ENCODE measurements at places on chromosomes 1 and 21. TPM values are rescaled to one million over a fixed set of nuclear protein-coding genes. Genes with fewer than 3 reads are reported as not detected.

DNA sequence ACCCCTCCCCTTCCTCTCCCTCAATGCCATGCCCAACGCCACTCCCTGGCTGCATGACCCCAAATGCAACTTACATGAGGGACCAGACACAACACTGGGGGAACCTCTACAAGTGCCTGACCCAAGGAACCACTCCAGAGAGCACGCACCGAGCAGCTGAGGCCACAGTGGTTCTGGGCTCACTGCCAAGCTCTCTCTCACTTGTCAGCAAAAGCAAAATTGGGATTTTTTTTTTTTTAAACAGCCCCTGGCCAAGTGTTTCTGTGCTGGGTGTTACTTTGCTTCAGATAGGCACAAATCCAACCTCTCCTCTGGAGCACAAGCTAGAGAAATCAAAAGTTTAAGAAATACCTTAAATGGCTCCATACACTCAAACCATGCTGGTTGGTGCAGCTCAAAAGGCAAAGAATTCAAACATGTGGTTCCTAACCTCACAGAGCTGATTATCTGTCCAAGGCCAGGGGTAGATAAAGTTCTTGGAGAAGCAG lies 363.0 kb downstream of the SETD4 start:
- H3K4me1 ChIP-seq, result no peaks in the 10 kb centered on the region
- H3K27me3 ChIP-seq, result peaks cover 14% of the 10 kb centered on the region
- H3K27ac ChIP-seq, result no peak overlapping the region
- H3K4me3 ChIP-seq, result no peak overlapping the region
- no peaks in the 10 kb centered on the region for H3K36me3 ChIP-seq

RGS13 gene
- total RNA-seq, result 0.28 TPM

DNA sequence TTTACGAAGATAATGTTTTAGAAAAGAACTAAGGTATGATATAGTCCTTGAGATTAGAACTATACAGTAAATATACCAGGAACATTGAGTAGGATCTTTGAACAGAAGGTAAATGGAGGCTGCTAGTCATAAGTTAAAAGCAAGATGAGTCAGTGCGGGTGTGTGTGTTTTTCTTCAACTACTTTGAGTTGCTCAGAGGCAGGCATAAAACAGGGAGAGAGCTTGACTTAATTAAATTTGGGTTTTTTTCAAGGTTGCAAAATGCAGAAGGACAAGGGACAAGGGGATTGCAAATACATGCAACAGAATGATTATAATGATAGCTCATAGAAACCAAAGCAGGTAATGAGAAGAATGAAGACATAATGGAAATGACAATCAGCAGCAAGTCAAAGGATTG lies 815.1 kb downstream of the NCAM2 start:
- DNase-seq, result no peak
- H3K36me3 ChIP-seq, result no peaks in the 10 kb centered on the region
- no peak overlapping the region for H3K4me3 ChIP-seq
- H3K4me1 ChIP-seq, result no peaks in the 10 kb centered on the region

DNA sequence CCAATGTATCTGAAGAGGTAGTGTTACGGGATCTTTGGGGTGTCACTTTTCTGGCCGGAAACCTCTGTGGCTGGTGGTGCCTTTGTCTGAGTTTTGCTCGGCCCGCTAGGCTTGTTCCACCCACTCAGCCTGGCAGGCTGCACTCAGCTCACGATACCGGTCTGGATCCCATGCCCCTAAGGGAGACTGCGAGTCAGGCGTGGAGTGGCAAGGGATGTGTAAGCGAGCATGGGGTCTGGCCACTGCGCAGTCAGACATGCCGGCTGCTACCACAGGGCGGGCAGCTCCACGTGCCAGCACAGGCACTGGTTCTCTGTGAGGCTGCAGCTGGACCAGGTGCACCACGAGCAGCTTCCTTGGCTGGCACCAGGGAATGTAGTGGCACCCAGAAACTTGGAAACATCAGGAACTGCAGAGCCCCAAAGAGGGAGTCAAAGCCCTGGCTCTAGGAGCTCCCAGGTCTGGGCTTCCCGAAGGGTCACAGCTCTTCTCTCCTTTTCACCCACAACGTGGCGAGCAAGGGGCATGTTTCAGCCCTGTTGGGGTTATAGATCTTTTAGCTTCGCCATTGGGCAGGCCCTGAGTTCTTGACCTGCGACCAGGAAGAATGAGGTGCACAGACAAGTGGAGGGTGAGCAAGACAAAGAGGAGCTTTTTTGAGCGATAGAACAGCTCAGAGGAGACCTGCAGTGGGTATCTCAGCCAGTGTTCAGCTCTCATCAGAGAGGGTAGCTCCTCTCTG lies 23.8 kb upstream of the LRRC8C start:
- H3K4me3 ChIP-seq, result no peak overlapping the region
- H3K36me3 ChIP-seq, result no peaks in the 10 kb centered on the region
- DNase-seq, result no peak
- H3K4me1 ChIP-seq, result peaks cover 6% of the 10 kb centered on the region
- H3K27me3 ChIP-seq, result no peaks in the 10 kb centered on the region
- H3K27ac ChIP-seq, result peak overlapping the region; percentile 72

DNA sequence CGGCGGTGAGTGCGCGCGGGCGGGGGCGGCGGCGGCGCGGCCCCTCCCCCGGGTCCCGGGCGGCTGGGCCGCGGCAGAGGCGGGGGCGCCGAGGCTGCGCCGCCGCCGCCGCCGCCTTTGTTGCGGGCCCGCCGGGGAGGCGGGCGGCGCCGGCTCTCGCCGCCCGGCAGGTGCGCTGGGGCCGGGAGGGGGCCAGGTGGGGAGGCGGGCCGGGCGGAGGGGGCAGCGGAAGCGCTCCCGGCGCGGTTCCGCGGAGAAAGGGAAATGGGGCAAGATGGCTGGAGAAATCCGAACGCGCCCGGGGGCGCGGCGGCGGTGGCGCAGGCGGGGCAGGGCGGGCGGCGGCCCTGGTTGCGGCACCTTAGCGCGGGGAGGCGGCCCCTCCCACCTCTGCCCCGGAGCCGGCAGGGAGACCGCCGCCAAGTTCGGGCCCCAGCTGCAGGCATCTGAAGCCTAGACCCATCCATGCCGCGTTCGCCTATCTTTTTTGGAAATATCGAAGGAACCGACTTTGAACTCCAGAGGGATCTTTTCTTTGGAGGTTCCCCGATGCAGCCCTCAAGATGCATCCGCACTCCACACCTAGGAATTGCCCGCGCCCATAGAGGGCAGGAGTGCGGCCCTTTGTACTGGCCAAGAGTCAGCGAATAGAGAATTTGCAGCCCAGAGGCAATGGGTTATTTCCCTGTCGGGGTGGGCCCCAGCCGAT lies 479 bp downstream of the POGK start:
- no peaks in the 10 kb centered on the region for H3K27me3 ChIP-seq
- peak overlapping the region; percentile 72 for H3K27ac ChIP-seq
- DNase-seq, result no peak
- H3K4me3 ChIP-seq, result peak overlapping the region; percentile 64
- H3K4me1 ChIP-seq, result peaks cover 10% of the 10 kb centered on the region
- H3K36me3 ChIP-seq, result peaks cover 22% of the 10 kb centered on the region

DNA sequence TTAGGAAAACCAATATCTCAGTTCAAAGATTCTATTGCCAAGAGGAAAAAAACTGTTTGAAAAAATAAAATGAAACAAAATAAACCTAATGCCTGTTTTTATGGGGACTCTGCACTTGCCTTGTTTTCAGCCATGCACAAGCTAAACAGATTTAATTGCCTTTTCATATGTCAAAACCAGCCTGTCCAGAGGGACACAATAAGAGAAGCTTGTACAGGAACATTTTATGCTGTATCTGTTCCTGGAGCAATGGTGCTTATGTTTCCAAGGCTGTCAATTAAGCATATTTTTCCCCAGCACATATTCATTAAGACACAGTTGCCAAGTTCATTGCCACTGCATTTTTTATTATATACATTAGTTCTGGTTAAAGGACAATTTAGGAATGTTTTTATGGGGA lies 470.9 kb downstream of the LRRIQ3 start:
- H3K4me1 ChIP-seq, result no peaks in the 10 kb centered on the region
- H3K4me3 ChIP-seq, result no peak overlapping the region
- DNase-seq, result no peak

DNA sequence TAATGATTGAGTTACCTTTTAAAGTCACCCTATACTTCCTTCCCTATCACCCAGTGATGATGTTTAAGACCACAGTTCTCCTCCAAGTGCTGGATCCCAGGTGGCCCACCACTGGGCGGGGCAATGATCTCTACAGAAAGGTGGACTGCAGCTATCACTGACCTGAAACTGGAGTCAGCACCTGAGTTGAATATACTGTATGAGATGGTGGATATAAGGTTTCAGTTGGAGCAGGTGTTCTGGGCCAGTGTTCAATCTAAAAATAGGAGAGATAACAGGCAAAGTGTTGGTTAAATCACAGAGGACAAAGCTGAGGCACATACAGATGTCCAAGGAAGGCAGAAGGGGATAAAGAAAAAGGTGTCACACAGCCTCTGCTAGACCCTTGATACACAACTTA lies 96.6 kb downstream of the SIPA1L2 start:
- H3K27me3 ChIP-seq, result no peaks in the 10 kb centered on the region
- DNase-seq, result no peak
- no peak overlapping the region for H3K4me3 ChIP-seq
- no peak overlapping the region for H3K27ac ChIP-seq
- no peaks in the 10 kb centered on the region for H3K36me3 ChIP-seq

PDC gene
- 0.14 TPM for total RNA-seq

- H3K4me3 ChIP-seq, result no peak overlapping the region
- no peaks in the 10 kb centered on the region for H3K27me3 ChIP-seq
- no peaks in the 10 kb centered on the region for H3K4me1 ChIP-seq
- H3K36me3 ChIP-seq, result no peaks in the 10 kb centered on the region
- H3K27ac ChIP-seq, result no peak overlapping the region
These were observed 14.4 kb upstream of the FNBP1L start for GRCh38 chr1:93433407-93433961.

DNA sequence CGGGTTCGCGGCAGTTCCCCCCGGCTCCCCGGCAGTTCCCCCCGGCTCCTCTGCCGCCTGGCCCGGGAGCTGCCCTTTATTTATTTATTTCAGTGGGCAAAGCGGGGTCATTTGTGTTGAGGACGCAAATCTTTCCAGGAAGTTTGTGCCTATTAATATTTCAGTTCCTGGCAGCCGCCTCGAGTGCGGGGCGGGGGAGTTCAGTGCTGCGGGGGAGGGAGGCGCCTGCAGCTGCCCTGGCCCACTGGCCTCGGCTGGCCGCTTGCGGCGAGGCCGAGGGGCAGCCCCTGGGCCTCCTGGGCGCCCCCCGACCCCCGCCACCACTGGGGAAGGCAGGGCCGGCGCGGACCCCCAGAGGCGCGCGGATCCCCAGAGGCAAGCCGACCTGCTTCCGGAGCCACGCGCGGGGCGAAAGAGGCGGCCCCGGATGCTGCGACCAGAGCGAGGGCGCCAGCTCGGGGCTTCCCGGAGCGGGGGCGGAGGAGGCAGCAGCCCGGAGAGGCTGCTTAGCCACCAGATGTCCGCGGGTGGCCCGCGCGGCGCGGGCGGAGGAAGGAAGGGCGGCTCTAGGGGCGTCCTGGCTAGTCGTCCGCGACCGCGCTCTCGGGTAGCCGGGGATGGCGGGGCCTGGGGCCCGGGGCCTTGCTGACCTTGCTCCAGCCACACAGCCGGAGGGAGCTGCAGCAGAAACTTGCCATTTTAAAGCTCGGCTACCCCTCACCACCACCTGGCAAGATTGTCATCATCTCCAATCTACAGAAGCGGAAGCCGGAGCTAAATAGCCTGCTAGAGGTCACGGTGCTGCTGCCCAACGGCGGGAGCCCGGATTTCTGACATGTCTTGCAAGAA lies 48.0 kb downstream of the H3-3A start:
- H3K27me3 ChIP-seq, result peaks cover 30% of the 10 kb centered on the region
- DNase-seq, result no peak
- H3K27ac ChIP-seq, result peak overlapping the region; percentile 77
- H3K4me3 ChIP-seq, result peak overlapping the region; percentile 55

PLPPR5 gene
- 0.09 TPM for total RNA-seq

DNA sequence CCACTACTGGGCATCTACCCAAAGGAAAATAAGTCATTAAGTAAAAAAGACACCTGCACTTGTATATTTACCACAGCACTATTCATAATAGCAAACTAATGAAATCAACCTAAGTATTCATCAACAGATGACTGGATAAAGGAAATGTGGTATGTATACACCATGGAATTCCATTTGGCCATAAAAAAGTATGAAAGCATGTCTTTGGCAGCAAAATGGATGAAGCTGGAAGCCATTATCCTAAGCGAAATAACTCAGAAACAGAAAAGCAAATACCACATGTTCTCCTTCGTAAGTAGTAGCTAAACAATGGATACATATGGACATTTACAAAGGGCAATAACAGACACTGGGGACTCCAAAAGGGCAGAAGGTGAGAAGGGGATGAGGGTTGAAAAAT lies 485.7 kb upstream of the BRINP3 start:
- no peak overlapping the region for H3K27ac ChIP-seq
- no peaks in the 10 kb centered on the region for H3K27me3 ChIP-seq
- no peaks in the 10 kb centered on the region for H3K4me1 ChIP-seq
- no peak overlapping the region for H3K4me3 ChIP-seq
- DNase-seq, result no peak
- no peaks in the 10 kb centered on the region for H3K36me3 ChIP-seq

RRP1 gene
- total RNA-seq, result 11.1 TPM

DNA sequence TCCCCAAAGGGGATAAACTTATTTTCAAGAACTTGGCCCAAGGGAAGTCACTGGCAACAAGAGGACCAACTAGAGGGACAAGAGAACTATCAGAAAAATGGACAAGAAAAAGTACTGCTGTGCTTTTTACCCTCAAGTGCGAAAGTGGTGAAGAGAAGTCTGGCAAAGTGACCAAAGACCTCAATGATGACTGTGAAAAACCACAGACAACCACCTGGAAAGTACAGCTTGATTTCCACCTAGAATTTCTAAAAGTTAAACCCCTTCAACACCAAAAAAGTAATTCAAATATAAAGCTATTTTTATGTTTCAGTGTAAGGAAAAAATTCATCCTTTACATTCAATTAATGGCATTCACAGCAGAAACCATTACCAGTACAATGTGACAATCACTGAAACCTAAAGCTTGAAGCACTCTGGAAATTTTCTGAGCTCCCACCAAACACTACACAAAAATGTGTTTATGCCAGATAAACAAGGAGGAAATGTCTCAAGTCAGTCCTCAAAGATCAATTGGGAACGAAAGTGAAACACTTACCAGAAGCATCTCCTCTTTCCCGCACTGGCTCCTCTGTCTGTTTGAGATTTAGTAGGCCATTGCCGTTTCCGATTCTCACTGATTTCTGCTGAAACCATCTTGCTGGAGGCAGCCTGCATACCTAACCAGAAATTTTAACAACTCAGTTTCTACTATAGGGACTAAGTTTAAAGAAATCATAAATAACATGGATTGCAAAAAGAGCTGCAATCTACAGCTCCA lies 8.3 kb downstream of the SDE2 start:
- no peak for DNase-seq
- H3K27ac ChIP-seq, result no peak overlapping the region
- no peaks in the 10 kb centered on the region for H3K27me3 ChIP-seq
- H3K4me3 ChIP-seq, result no peak overlapping the region
- peaks cover 4% of the 10 kb centered on the region for H3K4me1 ChIP-seq

DNA sequence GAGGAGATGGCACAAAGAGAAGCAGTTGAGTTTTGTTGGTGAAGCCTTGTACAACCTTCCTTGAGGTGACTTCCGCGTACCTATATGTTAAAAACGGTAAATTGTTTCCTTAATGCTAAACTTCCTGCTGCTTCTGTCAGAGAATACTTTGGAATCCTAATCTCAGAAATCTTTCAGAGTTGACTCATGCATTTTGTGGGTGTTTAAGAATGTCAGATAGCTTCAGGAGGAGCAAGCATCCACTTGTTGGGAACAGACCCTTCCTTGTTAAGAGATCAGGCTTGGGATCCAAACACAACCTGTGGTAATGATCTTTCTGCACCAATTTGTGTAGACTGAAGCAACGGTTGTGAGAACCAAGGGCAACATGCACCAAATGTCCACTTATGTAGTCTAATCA lies 29.5 kb downstream of the AK4 start:
- no peak overlapping the region for H3K4me3 ChIP-seq
- peaks cover 3% of the 10 kb centered on the region for H3K4me1 ChIP-seq
- no peaks in the 10 kb centered on the region for H3K36me3 ChIP-seq

- H3K27ac ChIP-seq, result no peak overlapping the region
- no peak for DNase-seq
- H3K36me3 ChIP-seq, result no peaks in the 10 kb centered on the region
These were observed 85.3 kb upstream of the SSX2IP start for GRCh38 chr1:84775535-84775920.

Data from thymus (tissue), 14 donors.